ENCODE measurements at places on chromosomes 13 and 19.

GRCh38 chr19:58510084-58510862 is 1.5 kb downstream of the SLC27A5 start:
- H3K4me1 ChIP-seq: peaks cover 20% of the 10 kb centered on the region
- H3K36me3 ChIP-seq: peaks cover under 1% of the 10 kb centered on the region
- H3K27me3 ChIP-seq: no peaks in the 10 kb centered on the region
- H3K4me3 ChIP-seq: no peak overlapping the region
- DNase-seq: no peak

DNA sequence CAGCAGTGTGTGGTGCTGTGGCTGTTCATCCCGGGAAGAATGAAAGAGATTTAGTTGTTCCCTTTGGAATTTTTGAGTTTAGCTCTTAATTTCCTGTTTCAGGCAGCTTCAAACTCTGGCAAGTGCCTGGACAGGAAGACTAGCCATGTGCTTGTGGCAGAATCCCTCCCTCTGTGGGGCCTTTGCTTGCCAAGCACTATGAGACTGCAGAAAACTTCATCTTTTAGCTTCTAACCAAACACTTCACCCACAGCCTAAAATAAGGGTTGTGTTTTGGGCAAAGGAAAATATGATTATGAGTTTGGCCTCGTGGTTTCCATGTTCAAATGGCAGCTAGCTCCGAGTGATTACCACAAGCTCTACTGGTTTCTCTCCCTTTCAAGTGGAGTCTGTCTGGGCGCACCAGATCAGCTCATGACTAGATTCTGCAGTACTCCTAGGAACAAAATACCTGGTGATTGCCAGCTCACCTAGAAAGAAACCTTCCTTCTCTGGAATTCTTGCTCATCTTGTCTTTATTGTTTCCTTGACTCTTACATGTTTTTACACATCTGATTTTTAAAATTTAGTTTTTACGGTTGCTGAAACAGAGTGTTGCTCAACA is 707.5 kb downstream of the SLITRK6 start:
- H3K4me3 ChIP-seq: no peak overlapping the region
- H3K36me3 ChIP-seq: no peaks in the 10 kb centered on the region

- peak overlapping the region; percentile 88 for H3K27ac ChIP-seq
- no peaks in the 10 kb centered on the region for H3K36me3 ChIP-seq
- no peak for DNase-seq
- H3K27me3 ChIP-seq: no peaks in the 10 kb centered on the region
- no peak overlapping the region for H3K4me3 ChIP-seq
Measured at GRCh38 chr13:35723053-35723461, 246.6 kb upstream of the MAB21L1 start.

GRCh38 chr13:35791184-35791851 is 314.8 kb upstream of the MAB21L1 start:
- no peak for DNase-seq
- H3K36me3 ChIP-seq: no peaks in the 10 kb centered on the region
- peaks cover 18% of the 10 kb centered on the region for H3K4me1 ChIP-seq
- H3K4me3 ChIP-seq: no peak overlapping the region
- H3K27me3 ChIP-seq: no peaks in the 10 kb centered on the region

DNA sequence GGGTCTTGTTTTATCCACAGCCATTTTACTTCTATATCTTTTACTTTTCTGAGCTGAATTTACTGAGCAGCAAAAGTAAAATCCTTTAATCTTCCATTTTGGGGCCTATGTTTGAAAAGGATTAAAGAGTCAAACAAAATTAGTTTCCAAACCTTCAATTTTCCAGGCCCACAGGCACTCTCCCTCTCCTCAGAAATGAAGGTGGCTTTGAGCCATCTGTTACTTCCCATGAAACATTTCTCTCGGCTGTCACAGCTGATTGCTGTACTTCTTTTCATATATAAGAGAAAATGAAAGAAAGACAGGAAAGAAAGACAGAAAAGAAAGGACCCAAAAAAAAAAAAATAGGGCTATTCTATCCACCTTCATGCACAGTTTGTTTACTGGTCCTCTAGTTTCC is 194.9 kb downstream of the LACC1 start:
- H3K4me3 ChIP-seq: no peak overlapping the region
- peaks cover 11% of the 10 kb centered on the region for H3K4me1 ChIP-seq
- DNase-seq: no peak
- no peaks in the 10 kb centered on the region for H3K36me3 ChIP-seq
- H3K27ac ChIP-seq: no peak overlapping the region

- H3K27me3 ChIP-seq: no peaks in the 10 kb centered on the region
- no peaks in the 10 kb centered on the region for H3K36me3 ChIP-seq
- no peak overlapping the region for H3K4me3 ChIP-seq
Measured at GRCh38 chr13:58865286-58865685, 1233.7 kb downstream of the PCDH17 start.

- no peak for DNase-seq
- H3K4me3 ChIP-seq: peak overlapping the region; percentile 74
- H3K36me3 ChIP-seq: peaks cover 19% of the 10 kb centered on the region
Measured at GRCh38 chr19:52600639-52601024, 30.5 kb downstream of the ZNF701 start.

DNA sequence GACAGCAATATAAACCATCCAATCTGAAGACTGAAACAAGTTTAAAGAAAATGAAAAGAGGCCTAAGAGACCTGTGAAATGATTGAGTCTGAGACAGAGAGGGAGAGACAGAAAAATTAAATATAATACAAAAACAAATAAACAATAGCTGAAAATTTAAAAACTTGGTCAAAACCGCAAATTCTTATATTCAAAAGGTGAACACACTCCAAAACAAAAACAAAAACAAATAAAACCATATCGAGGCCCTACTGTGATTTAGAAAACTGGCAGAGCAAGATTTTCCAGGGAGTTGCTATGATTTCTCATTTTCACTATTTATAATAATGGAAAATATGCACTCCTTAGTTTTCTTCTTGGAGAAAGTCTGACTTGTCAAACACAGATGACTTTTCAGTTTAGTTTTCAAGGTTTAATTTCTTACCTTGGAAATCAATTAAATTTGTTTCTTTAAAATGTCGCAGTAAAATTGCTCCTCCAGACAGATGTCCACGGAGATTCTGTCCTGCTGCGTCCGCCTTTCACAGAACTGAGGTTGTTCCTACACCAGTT is 1420.3 kb downstream of the UQCRFS1 start:
- no peak for DNase-seq
- no peaks in the 10 kb centered on the region for H3K27me3 ChIP-seq
- H3K4me1 ChIP-seq: peaks cover 46% of the 10 kb centered on the region
- H3K27ac ChIP-seq: peak overlapping the region; percentile 95
- peak overlapping the region; percentile 89 for H3K4me3 ChIP-seq
- H3K36me3 ChIP-seq: no peaks in the 10 kb centered on the region

- peak overlapping the region; percentile 95 for H3K27ac ChIP-seq
- no peaks in the 10 kb centered on the region for H3K27me3 ChIP-seq
- peaks cover 63% of the 10 kb centered on the region for H3K4me1 ChIP-seq
- H3K36me3 ChIP-seq: no peaks in the 10 kb centered on the region
- no peak for DNase-seq
Measured at GRCh38 chr19:38647966-38648768, 718 bp downstream of the ACTN4 start.

DNA sequence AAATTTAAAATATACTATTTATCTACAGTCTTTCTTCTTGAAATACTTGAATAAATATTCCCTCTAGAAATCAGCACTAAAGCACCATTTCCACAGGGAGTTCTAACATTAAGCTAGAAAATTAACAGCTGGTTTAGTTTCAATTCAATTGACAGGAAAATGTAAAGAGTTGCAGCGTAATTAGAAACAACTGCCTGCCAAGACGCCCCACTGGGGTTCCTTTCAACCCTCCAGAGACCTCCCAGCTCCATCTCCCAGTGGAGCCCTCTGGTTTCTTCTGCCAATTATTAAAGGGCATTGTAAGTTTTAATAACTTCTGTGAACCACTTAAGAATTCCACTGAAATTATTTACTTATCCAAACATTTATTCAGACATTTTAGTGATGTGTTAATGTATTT is 4.2 kb downstream of the GJA3 start:
- H3K27ac ChIP-seq: no peak overlapping the region
- peaks cover 24% of the 10 kb centered on the region for H3K4me1 ChIP-seq

GRCh38 chr13:105608104-105608503 is 927.4 kb downstream of the EFNB2 start:
- H3K27ac ChIP-seq: no peak overlapping the region
- no peak overlapping the region for H3K4me3 ChIP-seq
- no peaks in the 10 kb centered on the region for H3K4me1 ChIP-seq
- H3K36me3 ChIP-seq: no peaks in the 10 kb centered on the region

DNA sequence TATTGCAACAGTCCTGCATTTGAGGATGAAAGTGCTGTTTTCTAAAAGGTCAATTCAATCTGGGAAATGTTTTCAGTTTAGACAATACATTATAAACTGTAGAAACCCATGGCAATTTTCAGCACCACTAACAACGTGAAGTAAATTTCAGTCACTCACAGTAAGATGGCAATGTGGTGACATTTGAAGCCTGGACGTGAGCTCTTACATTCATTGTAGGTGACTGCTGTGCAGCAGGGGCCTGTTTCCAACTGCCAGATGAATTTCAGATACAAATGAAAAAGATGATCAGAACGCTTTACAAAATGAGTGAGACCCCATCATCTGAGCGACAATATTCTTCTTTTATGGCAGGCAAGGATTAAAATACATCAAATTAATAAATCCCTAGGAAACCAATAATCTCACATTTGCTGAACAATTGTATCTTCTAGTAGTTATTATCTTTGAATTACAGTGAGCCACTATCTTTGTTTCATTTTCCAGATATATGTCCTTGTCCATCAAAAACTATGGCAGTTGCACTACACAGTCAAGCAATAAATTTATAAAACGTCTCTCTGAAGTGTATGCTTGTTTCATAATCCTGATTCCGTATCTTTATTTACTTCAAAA is 1816.8 kb downstream of the OLFM4 start:
- no peaks in the 10 kb centered on the region for H3K4me1 ChIP-seq
- no peaks in the 10 kb centered on the region for H3K27me3 ChIP-seq
- no peak overlapping the region for H3K27ac ChIP-seq

DNA sequence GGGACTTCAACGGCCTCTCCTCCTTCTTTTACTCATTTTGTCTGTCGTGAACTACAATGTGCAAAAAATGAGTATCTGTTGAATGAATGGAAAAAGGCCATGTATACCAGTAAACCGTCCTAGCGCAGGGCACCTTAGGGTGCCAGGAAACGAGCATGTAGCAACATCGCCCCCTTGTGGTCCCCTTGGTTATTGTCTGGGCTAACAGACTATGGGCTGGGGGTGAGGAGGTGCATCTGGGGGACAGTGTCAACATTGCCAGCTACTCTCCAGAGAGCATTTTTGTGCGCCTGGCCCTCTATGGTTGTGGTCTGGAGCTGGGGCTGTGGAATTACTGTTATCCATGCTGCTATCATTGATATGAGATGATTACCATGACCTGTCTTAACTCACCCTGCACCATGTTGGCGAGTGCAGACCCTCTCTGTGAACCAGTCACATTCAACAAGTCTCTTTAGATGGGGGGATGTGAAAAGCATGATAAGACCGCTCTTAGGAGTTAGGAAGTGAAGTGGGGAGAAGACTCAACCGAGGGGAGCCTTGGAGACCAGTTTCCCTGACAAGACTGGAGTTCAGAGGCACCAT is 22.8 kb upstream of the SIGLEC11 start:
- no peak overlapping the region for H3K4me3 ChIP-seq
- peaks cover 73% of the 10 kb centered on the region for H3K36me3 ChIP-seq
- H3K27ac ChIP-seq: no peak overlapping the region
- H3K27me3 ChIP-seq: no peaks in the 10 kb centered on the region
- H3K4me1 ChIP-seq: no peaks in the 10 kb centered on the region
- DNase-seq: peak; percentile 32

GRCh38 chr19:55131421-55131820 is 14.0 kb upstream of the PPP1R12C start:
- no peaks in the 10 kb centered on the region for H3K4me1 ChIP-seq
- no peak for DNase-seq
- H3K27ac ChIP-seq: no peak overlapping the region
- H3K27me3 ChIP-seq: peaks cover 33% of the 10 kb centered on the region

- H3K36me3 ChIP-seq: no peaks in the 10 kb centered on the region
- H3K4me1 ChIP-seq: peaks cover 27% of the 10 kb centered on the region
- no peak overlapping the region for H3K4me3 ChIP-seq
- no peak for DNase-seq
Measured at GRCh38 chr13:76012091-76012721, 376.1 kb downstream of the LMO7 start.

GRCh38 chr13:88979465-88980175 is 1308.4 kb downstream of the SLITRK5 start:
- no peaks in the 10 kb centered on the region for H3K36me3 ChIP-seq
- peaks cover 5% of the 10 kb centered on the region for H3K4me1 ChIP-seq
- no peaks in the 10 kb centered on the region for H3K27me3 ChIP-seq
- peak overlapping the region; percentile 26 for H3K4me3 ChIP-seq

DNA sequence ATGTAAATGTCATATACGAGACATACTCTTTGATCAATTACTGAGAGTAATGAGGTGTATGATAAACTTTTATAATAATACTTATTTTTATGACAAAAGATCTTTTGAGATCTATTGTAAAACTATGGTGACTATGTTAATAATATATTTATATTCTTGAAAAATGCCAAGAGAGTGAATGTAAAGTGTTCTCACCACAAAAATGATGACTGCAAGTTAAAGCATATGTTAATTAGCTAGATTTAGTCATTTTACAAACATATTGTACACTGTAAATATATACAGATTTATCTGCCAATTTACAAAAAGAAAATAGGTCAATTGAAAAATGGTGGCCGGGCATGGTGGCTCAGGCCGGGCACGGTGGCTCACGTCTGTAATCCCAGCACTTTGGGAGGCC is 81.0 kb downstream of the GPC6 start:
- H3K27ac ChIP-seq: no peak overlapping the region
- no peaks in the 10 kb centered on the region for H3K4me1 ChIP-seq
- H3K4me3 ChIP-seq: no peak overlapping the region
- H3K27me3 ChIP-seq: no peaks in the 10 kb centered on the region
- H3K36me3 ChIP-seq: no peaks in the 10 kb centered on the region

DNA sequence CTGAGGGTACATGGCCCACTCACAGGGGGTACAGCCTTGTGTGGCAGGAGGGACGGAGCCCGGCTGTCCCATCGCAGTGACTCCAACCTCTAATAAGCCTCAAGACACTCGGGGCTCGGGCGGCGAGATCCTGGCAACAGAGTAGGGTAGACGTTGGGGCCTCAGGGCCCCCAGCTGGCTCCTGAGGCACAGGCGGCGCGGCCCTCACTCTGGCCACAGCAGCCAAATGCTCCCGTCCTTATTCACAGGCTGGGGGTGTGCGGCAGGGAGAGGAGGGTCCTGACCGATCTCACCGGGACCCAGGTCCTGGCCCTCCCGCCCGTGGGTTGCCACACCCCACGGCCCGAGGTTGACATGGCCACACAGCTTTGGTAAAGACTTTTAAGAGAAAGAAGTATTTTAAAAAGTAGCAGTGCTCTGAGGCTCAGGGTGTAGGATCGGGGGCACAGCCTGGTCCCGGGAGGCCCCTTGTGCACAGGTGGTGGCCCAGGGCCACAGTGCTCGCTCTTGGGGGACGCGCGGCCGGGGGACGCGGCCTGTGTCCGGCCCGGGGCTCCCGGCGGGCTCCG is 7.6 kb downstream of the SLC39A3 start:
- no peaks in the 10 kb centered on the region for H3K4me1 ChIP-seq
- H3K27me3 ChIP-seq: peaks cover 9% of the 10 kb centered on the region
- no peak for DNase-seq
- H3K4me3 ChIP-seq: no peak overlapping the region
- no peak overlapping the region for H3K27ac ChIP-seq
